Kidney capillary endothelial cell (primary cell): ENCODE measurements at places on chromosomes 4 and X.

DNA sequence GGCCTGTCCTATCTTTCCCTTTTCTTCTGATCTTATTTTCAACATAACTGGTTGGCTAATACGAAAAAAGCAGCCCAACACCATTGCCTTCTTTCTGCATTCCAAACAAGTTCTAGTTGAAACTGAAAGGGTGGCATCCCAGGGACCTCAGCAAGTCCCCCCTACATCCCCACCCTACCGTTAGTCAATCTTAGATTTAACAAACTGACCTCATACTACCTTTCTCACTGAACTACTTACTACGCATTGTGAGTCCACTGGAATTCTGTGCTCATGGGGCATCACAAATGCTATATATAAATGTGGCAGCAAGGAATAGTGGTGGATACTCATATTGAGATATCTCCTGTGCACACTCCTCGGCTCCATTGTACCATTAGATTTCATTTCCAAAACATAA lies 33.1 kb upstream of the FGF5 start:
- no peak for DNase-seq

DNA sequence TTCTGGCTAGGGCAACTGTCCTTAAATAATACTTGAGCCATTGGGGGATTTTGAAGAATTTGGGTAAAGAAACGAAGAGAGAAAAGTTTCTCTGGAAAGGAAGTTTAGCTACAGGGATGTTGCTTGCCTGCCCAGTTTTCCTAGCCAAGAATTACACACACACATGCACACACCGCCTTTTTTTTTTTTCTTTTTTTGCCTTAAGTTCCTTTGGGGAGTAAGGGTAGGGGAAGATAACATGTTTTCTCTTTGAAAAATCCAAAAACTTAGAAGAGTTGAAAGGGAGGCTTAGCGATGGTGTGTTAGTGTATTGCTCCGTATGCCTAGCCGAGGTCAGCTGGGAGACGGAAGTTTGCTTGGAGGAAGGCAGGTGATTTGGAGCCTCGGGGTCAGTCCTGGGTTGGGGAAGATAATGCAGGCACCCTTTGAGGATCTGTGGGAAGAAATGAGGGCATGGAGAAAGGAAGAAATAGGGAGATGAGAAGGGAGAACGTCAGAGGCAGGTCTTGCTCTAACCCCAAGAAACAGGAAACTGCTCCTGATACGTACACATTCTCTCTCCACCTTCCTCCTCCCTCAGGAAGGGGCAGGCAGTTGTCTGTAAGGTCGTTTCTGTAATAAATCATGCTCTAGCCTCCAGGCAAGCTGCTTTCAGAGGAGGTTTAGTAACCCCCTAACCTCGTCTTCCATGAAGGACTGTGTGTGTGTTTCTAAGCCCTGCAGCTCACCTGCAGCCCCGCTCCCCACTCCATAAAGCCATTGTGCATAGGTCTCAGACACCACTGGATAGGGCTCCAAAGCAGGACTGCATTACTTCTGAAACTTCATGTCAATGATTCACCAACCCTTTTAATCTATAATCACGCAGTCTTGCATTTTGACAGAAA lies 10.5 kb downstream of the KLF3 start:
- no peak for DNase-seq

GRCh38 chr4:65242156-65242846 lies 428.0 kb downstream of the EPHA5 start:
- no peak for DNase-seq

GRCh38 chr4:152448038-152448707 lies 87.7 kb downstream of the FBXW7 start:
- no peak for DNase-seq

GRCh38 chr4:169251291-169252235 lies 19.2 kb downstream of the SH3RF1 start:
- no peak for DNase-seq

DNA sequence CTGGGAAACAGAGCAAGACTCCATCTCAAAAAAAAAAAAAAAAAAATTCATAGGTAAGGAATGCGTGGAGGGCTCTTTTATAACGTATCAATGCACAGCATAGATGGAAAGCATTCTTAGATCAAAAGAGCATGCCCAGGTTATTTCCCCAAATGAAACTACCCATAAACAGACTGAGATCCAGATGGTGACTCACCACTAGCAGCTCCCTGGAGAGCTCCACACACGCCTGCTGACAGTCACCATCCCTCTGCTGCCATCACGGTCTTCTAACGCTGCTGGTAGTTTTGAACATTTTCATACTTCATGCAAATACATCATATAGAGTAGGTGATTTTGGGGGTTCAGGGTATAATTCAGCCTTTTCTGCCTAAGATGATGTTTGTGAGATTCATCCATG lies 136.9 kb downstream of the ASMT start:
- DNase-seq: no peak

DNA sequence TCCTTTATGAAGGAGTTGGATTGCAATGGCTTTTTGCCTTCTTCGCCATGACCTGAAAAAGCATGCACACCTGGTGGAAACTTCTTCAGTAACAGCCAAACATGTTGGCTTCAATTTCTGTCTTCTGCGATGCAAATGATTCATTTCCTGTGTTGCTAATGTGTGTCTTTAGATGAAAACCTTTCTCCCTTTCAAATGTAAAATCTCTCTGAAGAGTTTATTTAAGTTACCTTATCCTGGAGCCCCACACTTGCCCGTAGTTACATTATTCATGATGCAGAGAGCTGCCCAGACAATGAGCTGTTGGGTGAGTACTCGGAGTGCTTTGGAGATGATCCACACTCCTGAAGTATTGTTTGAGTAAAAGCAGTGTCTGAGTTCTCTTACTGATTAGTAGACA lies 1100.9 kb downstream of the RPA4 start:
- DNase-seq: no peak

GRCh38 chr4:21699446-21699845 lies 249.1 kb downstream of the KCNIP4 start:
- no peak for DNase-seq

DNA sequence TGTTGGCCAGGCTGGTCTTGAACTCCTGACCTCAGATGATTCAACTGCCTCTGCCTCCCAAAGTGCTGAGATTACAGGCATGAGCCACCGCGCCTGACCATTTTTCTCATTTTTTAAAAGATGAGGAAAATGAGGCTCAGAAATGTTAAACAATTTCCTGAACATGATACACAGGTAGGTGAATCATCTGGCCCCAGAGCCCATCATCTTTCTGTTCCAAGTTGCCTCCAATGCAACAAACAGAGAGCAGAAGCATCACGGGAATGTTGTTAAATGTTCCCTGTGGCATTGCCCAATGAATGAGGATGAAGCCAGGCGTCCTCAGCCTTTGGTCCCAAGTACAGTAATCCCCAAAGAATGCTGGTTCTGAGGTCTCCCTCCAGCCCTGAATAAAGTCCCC lies 31.3 kb upstream of the ANXA5 start:
- DNase-seq: peak; percentile 6

- DNase-seq: no peak
Measured at GRCh38 chr4:23730998-23731397, 158.8 kb downstream of the PPARGC1A start.

DNA sequence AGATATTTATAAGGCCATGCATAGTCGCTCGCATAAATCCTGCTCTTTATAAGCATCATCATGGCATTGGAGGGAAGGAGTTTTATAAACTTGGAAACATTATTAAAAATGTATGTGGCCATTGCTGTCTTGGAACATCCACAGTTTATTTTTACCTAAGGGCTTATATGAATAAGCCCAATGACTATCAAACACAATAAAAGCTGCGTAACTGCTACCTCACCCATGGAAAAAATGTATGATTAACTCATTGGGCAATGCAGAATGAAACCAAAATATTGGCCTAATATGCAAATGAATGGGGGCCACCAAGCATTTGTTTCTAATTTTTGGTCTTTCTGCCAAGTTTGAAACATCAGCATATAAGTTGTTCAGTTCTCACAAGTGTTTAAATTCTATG lies 19.1 kb downstream of the GEMIN8 start:
- DNase-seq: no peak

DNA sequence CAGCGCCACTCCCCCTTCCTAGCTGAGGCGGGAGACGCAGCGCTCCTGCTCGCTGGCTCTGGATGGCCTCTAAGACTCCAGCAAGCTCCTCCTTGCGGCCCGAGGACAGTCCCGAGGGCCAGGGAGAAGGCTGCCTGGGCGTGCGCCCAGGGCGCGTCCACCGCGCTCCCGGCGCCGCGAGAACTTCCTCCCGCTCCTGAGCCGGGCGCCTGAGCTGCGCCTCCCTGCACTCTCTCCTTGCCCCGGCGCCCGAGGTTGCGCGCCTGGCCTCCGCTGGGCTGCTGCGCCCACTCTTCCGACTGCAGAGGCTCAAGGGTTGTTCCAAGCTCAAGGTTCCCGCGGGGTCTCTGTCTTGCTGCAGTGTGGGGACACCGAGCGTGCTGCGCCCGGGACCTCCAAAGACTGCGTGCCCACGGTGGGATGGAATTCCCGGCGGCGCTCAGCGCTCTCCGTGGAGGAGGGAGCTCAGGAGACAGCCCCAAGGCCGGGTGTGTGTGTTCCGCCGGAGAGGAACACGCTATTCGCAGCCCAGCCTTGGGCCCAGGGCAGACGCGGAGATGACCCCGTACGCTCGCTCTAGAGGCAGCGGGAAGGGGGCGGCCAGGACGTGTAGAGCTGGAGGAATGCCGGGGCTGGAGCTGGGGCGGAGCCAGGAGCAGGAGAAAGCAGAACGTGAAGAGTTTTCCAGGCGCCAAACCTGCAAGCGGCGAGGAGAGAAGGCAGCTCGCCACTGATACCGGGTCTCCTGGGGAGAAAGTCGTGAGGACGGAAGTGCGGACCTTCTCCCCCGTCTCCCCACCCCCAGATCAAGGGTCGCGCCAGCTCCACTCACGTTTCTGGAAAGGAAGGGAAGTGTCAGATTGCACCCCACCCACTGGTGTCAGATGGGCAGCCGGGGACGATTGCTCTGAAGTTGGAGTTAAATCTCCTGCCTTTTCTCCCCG lies at the start of gene ARHGAP6:
ARHGAP6 (minus strand) TSS at position 753 of the 944 bp plus-strand sequence. CDS start 1,092 bp downstream, outside the sequence.
- DNase-seq: peak; percentile 27

GRCh38 chr4:82989575-82990429 lies 20.8 kb downstream of the LIN54 start:
- DNase-seq: no peak

DNA sequence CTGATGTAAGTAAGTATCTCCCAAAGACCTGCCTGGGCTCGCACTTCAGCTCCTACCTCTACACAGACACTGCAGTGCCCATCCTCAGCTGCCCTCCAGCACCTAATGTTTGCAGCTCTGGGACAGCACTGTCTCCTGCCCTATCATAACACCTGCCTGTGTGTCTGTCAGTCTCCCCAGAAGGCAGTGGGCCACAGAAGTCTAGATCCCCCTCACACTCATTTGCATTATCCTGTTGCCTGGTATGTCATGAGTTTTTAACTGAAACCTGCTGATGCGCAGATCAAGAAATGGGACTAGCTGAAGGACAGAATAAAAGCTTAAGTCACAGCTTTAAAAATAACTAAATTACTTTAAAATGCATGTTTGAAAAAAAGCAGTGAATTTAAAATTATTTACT lies 43.0 kb downstream of the LRP2BP start:
- DNase-seq: no peak

DNA sequence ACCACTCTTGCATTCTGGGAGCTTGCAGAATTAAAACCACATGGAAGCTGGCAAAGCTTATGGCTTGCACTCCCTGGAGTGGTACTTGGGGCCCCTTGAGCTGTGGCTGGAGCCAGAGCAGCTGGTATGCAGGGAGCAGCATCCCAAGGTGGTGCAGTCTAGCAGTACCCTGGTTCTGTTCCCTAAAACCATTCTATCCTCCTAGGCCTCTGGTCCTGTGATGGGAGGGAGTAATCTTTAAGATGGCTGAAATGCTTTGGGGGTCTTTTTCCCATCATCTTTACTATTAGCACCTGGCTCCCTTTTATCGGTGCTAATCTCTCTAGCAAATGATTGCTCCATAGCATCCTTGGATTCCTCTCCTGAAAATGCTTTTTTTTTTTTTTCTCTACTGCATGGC lies 56.1 kb downstream of the MAGEB17 start:
- no peak for DNase-seq

DNA sequence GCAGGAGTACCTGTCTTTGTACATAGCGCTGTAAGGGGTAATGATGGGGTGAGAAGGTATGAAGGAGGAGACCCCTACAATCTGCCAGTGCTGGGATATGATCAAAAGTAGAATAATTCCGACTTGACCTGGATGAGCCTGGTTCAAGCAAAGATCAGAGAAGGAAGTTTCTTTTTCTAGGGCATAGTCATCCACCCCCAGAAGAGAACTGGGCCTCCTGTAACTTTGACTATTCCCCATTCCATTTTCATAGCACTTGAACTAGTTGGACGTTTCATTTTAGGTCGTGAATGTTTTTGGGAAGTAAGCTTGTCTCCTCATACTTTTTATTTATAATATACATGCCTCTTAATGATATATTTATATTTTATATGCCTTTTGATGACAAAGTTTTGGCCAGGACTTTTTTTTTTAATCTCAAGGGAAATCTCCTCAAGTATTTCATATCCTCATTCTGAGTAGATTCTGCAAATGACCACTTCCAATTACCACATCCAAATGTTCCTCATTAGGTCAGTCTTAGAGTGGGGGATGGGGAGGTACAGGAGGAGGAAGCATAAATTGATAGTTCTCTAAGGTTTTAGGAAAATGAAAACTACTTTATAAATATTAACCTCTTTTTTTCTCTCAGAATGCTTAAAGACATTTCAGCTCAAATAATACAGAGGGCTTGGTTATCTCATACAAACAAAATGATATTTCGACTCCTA lies 3.5 kb downstream of the CXorf58 start:
- no peak for DNase-seq

DNA sequence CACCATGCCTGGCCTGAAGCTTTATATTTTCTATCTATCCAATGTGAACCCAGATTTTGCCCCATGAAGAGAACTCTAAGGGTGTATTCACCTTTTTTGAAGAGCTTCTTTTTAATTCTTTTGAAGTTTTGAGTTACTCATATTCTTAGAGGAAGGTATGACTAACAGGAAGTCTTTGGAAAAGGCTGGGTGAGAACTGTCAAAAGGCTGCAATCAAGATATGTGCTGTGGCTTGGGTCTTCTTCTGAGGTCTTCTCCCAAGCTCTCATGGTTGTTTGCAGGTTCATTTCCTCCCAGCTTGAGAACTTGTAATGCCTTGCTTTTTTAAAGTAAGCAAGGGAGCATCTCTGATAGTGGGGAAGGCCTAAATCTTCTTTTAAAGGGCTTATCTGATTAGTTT lies 3.1 kb upstream of the C4orf17 start:
- peak; percentile 35 for DNase-seq

GRCh38 chrX:101206471-101206870 lies 13.1 kb upstream of the DRP2 start:
- peak; percentile 13 for DNase-seq
